ENCODE measurements at places on chromosomes 6 and 20.

- DNase-seq: no peak
Observed at GRCh38 chr6:142443532-142443931, 141.7 kb downstream of the ADGRG6 start.

DNA sequence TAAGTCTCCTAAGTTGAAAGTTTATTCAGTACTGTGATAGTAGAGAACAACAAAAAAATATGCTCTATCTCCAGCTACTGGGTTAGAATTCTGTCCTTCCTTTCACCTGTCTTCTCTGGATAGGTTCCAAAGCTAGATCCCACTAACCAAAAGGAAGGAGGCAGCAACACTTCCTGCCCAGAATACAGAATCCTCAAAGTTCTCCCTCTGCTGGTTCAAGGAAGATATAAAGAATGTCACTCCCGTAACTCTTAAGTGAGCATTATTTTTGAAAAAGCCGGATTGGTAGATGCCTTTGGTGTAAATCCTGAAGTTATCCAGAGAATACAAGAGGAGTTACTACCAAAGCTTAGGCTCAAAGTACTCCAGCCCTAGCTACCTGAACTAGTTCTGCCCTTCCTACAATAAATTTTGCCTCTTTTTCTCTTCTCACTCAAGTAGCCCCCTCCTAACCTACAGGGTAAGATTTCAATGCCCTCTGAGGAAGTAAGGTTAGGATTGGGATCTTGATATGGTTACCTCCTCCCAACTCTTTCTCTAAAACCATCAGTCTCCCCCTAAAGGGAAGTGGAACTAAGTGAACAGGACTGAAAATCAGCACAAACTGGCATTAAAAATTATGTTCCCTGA lies 26.0 kb upstream of the CRIP3 start:
- DNase-seq: peak; percentile 66

DNA sequence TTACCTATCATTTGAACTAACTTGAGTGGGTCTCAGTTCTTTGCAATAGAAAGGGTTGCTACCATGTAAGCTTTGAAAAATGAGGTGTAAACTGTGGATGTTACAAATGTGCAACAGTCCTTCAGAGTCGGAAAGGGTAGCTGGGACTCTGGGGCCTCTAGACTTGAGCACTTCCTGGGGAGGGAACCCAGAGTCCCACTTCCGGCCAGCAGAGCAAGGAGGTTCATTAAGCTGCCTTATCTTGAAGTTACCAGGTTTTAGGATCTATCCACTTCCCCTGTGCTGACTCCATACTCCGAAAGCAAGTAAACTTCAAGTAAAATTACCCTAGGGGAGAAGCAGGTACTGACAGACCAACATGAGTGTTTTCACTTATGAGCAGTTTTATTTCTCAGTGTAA lies 9.4 kb downstream of the TRIM10 start:
- DNase-seq: no peak

GRCh38 chr6:114058435-114058834 lies 87.5 kb upstream of the HDAC2 start:
- peak; percentile 50 for DNase-seq

DNA sequence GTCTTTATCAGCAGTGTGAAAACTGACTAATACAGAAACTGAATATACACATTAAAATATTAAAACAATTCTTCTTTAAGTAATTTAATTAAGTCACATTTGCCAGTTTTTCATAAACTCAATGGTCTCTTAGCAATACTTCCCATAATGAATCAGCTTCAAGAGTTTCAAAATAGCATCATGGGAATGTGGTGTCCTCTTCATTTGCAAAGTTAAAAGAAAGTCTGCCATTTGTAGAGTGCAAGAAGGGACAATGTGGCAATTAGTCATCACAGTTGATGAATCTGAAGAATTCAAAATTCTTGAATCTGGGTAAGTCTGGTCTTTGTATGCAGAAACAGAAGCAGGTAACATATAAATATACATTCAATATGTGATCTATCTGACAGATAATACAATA lies 38.7 kb downstream of the SYNE1 start:
- no peak for DNase-seq

Data from umbilical cord (tissue), 2 donors.